Left ventricle myocardium superior (tissue), 1 donor: ENCODE measurements at places on chromosomes 5 and 9.

DNA sequence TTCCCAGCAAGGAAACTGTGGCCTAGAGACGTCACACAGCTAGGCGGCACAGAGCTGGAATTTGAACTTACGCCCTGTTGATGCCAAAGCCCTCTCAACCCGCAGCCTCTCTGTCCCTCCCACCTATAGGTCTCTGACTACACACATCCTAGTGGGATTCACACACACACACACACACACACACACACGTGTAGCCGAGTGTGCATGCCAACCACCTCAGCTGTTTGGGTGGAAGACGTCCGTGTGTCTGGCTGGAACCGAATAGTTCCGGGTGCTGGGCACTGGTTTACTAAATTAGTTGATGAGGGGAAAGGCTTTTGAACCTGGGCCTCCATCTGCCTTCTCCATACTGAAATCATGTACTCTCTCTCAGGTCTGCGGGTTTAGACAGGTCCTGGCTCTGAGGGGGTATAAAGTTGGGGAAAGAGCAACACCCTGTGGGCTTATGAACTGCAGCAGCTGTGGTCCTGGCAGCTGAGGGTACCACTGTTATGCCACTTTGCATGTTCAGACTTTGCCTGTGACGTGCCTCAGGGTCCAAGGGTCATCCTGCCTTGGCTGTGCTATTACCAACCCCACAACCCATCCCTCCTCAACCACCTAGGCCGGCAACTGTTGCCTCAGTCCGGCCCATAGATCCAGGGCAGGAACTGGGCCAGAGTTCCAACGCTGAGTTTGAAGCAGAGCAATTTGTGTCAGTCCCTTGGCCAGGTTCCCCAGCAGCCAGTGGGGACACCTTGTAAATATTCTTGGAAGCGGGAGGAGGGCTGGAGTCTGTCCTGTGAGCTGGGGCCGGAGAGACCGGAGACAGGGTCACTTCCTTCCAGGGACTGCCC, 50.5 kb downstream of the PSD2 start:
- DNase-seq = peak; percentile 39

DNA sequence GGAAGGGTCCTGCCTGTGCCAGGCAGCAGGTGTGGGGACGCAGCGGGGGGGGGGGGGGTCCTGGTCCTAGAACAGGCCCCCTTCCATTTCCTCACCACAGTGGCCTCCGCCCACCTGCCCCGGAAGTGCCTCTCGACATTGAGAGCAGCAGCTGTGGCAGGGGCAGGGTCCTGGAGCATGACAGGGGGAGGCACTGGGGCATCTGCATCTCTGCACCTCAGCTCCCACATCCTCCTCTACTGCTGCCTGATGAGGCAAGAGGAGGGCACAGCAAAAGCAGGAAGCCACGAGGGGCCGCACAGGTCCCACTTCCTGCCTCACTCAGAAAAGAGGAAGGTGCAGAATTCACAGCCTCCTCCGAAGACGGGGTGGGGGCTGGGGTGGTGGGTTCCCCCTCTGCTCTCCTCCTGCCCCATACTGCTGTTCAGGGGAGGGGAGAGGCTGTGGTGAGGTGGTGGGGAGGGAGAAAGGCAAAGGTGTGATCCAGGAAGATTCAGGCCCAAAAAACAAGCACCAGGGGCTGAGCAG, 14.8 kb downstream of the AKNA start:
- DNase-seq = peak; percentile 70

DNA sequence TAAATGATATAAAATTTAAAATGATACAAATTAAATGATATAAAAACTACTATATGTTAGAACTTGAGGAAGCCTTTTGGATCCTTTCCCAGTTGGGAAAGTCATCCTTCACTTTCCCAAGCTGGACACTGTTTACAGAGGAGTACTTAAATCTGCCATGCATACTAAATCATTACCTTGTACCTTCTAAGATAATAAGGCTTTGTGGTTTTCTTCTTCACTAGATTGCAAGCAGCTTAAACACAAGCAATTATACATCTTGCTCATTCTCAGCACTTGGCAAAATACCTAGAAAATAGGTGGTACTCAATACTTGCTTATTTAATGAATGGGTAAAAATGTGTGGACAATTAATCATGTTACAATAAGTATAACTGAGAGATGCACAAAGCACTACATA, 666.8 kb downstream of the PTPRD start:
- DNase-seq = no peak

- no peak for DNase-seq
Measured at GRCh38 chr9:89254773-89255125, 56.2 kb upstream of the CKS2 start.

DNA sequence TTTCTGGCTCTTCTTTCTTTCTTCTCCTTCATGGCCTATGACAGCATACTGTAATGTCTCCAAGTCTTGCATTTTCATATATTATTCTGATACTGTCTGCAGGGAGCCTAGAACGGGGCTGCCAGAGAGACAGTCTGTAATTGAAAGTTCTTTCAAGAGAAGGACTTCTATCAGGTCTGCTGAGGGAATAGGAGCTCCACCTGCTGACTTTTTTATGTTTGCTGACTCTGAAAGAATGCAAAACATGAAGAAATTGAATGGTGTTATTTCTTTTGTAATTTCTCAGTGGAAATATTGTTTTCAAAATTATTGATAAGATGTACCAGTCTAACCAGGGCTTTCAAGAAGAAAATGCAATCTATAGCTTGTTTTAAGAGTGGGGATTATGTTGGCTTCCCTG, 121.9 kb upstream of the RFX3 start:
- no peak for DNase-seq

DNA sequence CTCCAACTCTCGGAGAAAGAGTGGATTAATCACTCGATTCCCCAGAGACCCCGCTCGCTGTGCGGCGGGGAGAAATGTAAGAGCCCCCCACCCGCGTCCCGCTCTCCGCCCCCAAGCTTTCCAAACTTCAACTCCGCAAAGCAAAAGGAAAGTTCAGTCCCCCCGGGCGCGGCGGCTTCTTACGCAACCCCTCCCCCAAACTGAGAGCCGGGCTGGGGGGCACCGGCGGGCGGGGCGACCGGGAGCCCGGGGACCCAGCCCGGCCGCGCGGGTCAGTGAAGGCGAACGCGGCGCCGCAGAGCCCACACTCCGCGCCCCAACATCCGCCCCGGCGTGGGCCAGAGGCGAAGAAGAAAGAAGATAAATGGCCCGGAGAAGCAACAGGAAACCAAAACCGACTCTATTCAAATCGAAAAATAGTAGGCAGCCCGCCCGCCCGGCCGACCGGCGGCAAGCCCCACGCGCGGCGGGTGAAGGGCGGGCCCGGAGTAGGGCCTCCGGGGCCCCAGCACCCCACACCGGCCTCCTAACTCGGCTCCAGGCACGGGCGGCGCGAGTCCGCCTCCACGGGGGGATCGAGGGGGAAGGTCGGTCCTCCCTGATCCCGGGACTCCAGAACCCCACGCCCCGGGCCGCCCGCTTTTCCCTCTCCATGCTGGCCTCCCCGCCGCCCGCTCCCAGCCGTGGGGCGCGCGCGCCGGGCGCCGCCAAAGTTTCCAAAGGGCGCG, 720 bp downstream of the NOTCH1 start:
- DNase-seq = peak; percentile 68

GRCh38 chr5:178423431-178423830, 166.8 kb downstream of the COL23A1 start:
- no peak for DNase-seq

GRCh38 chr5:132557478-132558172, 848 bp downstream of the RAD50 start:
- peak; percentile 35 for DNase-seq

- no peak for DNase-seq
Measured at GRCh38 chr5:175851727-175852126, 19.7 kb upstream of the CPLX2 start.

GRCh38 chr5:31492869-31493268, 39.0 kb downstream of the DROSHA start:
- no peak for DNase-seq

DNA sequence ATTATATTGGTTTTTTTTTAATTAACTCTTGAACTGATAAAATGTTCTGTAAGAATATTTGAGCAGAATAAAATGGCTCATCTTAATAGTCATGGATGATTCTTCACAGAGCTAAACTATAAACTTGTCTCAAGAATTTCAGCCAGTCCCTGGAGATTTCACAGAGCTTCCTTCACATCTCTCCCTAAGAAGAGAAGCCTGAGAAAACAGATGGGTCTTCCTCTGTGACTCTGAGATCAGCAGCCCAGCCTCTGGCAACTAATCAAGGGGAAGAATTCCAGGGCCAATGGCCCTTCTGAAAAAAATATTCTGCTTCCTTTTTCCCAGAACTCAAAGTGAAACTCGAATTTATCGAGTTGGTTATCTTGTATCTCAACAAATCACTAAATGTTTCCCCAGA, 122.2 kb upstream of the ITGA1 start:
- DNase-seq = peak; percentile 25

DNA sequence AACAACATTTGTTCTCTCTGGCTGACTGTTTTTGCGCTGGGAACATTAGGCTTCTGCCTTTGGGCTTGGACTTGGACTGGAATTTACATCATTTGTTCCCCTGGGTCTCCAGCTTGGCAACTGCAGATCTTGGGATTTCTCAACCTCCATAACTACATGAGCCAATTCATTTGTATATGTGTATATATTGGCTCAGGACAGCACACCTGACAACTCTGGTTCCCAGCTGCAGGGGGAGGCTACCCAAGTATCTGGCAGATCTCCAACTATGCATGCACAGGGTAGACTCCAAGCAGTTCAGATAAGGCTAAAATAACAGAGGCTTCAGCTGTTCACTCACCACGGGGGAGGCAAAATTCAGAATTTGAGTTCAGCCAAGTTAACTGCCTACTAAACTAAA, 31.6 kb upstream of the F2RL1 start:
- peak; percentile 49 for DNase-seq

GRCh38 chr5:82356021-82356420, 77.9 kb upstream of the RPS23 start:
- DNase-seq = no peak

DNA sequence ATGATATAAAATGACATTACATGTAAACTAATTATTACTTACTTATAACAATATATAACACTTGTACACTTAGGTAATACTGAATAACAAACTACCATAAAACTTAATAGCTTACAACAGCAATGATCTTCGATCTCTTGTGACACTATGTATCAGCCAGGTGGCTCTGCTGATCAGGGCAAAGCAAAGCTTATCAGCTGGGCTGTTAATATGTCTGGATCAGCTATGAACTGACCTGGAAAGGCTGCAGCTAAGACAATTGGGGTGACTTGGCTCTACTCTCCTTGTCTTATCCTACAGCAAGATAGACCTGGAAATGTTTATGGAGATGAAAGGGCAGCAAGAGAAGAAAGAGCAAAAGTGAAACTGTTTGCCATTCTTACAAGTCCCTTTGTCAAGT, 511.3 kb downstream of the TLR4 start:
- no peak for DNase-seq

DNA sequence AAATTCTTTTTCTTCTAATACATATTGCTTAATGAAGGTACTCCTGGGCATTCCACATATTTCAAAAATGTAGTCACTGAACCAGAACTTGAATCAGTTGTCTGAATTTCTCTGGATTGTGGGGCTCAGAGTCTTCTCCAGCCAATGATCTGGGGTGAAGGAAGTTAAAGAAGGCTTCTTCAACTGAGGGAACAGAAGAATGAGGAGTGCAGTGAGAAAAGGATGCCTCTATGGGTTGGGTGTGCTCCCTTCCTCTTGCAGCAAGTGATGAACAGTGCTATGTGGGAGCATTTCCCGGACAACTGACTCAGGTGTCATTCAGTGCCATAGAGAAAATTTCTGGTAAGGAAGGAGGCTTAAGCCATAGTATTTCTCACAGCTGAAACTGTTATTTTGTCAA, 7.9 kb downstream of the LNPEP start:
- DNase-seq = no peak

DNA sequence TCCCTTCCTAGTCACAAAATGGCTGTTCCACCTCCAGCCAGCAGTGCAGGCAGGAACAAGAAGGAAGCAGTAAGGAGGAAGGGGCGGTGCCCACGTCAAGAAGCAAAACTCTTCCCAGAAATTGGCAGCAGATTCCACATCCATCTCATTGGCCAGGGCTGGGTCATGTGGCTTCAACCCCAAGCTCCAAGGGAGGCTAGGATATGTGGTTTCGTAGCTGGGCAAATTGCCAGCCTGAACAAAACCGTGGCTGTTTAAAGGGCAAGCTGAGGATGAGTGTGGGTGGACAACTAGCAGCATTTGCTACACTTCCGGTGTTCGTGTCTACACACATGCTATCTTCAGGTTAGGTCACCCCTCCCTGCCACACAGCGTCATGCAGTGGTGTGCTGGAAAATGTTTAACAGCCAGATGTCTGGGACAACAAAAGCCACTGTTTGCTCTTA, 92.1 kb upstream of the MAP1B start:
- DNase-seq = peak; percentile 35

DNA sequence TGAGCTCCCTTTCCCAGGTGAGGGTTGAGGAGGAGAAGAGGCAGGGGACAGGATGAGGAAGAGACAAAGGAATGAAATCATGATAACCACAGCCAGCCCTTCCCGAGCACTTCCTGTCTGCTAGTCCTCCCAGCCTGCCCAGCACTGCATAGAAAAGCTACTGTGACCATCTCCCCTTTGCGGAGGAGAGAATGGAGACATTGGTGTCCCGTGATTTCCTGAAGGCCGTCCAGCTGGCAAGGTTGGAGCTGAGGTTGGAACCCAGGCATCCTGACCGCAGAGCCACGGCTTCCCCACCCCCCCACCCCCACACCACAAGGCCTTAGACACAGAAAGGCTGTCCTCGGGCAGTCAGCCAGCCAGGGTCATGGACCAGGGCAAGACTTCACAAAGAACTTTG, 131.1 kb upstream of the ICE1 start:
- DNase-seq = peak; percentile 46

DNA sequence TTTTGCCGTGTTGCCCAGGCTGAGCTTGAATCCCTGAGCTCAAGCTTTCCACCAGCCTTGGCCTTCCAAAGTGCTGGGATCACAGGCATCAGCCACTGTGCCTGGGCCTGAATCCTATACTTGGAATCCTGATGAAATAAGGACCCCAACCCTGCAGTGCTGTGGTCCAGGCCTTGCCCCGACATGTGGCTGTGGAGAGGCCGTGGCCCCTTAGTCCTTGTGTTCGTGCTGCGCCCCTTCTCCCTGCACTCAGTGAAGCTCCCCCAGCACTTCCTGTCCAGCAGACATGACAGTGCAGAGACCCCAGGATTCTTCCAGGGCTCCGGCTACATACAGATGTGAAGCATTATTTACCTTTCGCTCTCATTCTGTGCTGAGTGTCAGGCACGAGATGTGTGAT, 52.9 kb downstream of the EHMT1 start:
- no peak for DNase-seq

DNA sequence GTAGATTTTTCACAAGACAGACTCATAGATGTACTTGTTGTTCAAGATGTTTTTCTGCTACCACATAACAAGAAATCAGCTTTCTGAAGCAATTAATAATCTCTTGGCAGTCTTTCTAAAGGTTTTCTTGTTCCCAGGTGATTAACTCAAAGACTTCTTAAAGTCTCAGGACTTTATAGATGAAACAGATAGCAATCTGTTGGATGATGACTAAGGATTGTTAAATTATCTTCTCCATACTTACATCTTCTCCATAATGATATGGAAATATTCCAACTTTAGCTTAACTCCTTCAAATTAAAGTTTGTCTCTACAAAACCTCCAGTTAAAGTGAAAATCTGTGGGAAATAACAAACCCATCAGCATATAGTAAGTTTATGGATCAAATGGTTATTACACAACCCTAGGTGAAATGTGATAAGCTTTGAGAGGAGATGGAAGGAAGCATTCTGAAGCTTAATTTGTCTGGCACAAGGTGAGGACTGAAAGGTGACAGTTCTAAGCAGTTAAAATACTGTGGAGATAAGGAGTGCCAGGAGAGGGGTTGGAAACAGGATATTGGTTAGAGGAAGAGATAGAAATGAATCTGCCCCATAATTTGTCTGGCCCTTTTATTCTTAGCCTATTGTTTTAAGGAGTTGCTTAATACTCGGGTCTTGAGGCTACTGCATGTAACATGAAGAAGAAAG, 326.7 kb downstream of the ADGRV1 start:
- no peak for DNase-seq
